Astrocyte (in vitro differentiated cells and primary cell): ENCODE measurements at places on chromosomes 5 and 9.

- H3K27ac ChIP-seq, result no peak overlapping the region
- H3K27me3 ChIP-seq, result no peaks in the 10 kb centered on the region
- DNase-seq, result no peak
- peaks cover 33% of the 10 kb centered on the region for H3K36me3 ChIP-seq
These were observed 44.5 kb downstream of the SECISBP2 start for GRCh38 chr9:89362647-89363310.

GRCh38 chr9:16246785-16247184, 623.7 kb downstream of the BNC2 start:
- H3K4me1 ChIP-seq, result peaks cover 17% of the 10 kb centered on the region
- no peak overlapping the region for H3K4me3 ChIP-seq
- no peaks in the 10 kb centered on the region for H3K27me3 ChIP-seq
- no peaks in the 10 kb centered on the region for H3K36me3 ChIP-seq

GRCh38 chr5:87754009-87754757, 341.5 kb upstream of the CCNH start:
- no peak overlapping the region for H3K4me3 ChIP-seq
- no peaks in the 10 kb centered on the region for H3K27me3 ChIP-seq
- no peak overlapping the region for H3K27ac ChIP-seq
- H3K4me1 ChIP-seq, result no peaks in the 10 kb centered on the region

GRCh38 chr9:90767523-90768100, 34.0 kb upstream of the SYK start:
- H3K36me3 ChIP-seq, result no peaks in the 10 kb centered on the region
- H3K4me3 ChIP-seq, result no peak overlapping the region
- no peaks in the 10 kb centered on the region for H3K27me3 ChIP-seq
- DNase-seq, result no peak
- no peaks in the 10 kb centered on the region for H3K4me1 ChIP-seq

- peaks cover 5% of the 10 kb centered on the region for H3K4me1 ChIP-seq
- H3K36me3 ChIP-seq, result no peaks in the 10 kb centered on the region
- H3K27ac ChIP-seq, result no peak overlapping the region
- no peaks in the 10 kb centered on the region for H3K27me3 ChIP-seq
- no peak for DNase-seq
- H3K4me3 ChIP-seq, result no peak overlapping the region
These were observed 25.6 kb upstream of the TUSC1 start for GRCh38 chr9:25703701-25704357.

DNA sequence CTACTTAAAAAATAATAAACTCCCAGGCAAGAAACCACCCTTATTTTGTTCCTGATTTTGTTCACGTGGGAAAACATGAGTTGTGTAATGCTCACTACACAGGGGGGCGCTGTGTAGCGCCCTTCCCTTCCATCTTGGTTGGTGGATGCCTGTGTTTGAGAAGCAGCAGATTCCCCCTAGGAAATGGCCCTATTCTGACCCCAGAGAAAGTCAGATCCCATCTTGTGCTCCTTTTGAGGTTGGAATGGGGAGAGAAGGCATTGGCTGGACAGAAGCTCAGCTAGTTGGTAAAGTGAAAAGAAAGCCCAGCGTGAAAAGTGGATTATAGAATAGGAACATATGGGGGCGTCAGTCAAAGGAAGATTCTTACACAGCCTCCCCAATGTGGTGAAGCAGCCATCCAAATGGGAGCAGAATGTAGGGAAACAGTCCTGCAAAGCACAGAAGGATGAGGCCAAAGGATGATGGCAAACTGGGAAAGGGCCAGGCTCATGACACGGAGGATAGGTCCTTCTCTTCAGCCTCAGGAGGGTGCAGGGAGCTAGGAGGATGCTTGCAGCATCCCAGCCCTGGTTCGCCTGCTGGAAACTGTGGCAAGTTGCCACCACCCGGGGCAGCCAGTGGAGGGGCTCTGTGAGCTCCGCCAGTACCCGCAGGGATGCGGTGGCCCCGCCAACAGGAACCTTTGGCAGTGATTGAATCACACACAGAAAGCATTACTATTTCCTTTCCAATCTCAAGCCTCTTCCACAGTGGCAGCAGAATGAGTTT, 314.2 kb upstream of the DAP start:
- H3K4me3 ChIP-seq, result no peak overlapping the region
- no peaks in the 10 kb centered on the region for H3K36me3 ChIP-seq
- H3K27me3 ChIP-seq, result no peaks in the 10 kb centered on the region
- H3K27ac ChIP-seq, result no peak overlapping the region
- H3K4me1 ChIP-seq, result no peaks in the 10 kb centered on the region
- no peak for DNase-seq

- H3K36me3 ChIP-seq, result no peaks in the 10 kb centered on the region
- no peaks in the 10 kb centered on the region for H3K27me3 ChIP-seq
- DNase-seq, result no peak
- no peak overlapping the region for H3K27ac ChIP-seq
- H3K4me3 ChIP-seq, result no peak overlapping the region
These were observed 134.6 kb upstream of the PRSS3 start for GRCh38 chr9:33660772-33661171.

DNA sequence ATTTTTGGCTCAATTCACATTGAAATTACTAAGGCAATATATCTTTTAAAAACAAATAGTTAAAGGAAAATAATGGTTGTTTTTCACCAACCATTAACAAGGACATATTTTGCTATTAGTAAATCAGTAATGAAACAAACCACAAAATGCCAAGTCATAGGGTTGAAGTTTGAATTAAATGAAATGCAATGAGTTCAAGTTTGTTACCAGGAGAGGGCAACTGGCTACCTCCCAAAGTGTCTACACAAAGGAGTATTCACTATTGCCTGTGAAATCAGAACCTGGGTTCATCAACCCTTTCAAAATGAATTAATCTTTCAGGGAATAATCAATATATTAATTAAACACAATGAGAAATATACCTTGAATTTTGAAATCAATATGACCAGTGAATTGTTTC, 138.4 kb upstream of the DMRTA1 start:
- H3K4me1 ChIP-seq, result no peaks in the 10 kb centered on the region
- H3K36me3 ChIP-seq, result no peaks in the 10 kb centered on the region
- no peak overlapping the region for H3K4me3 ChIP-seq
- no peaks in the 10 kb centered on the region for H3K27me3 ChIP-seq

- DNase-seq, result peak; percentile 8
- H3K36me3 ChIP-seq, result no peaks in the 10 kb centered on the region
- peaks cover 9% of the 10 kb centered on the region for H3K4me1 ChIP-seq
- H3K27ac ChIP-seq, result no peak overlapping the region
- H3K4me3 ChIP-seq, result peak overlapping the region; percentile 56
These were observed 41.4 kb upstream of the CLPTM1L start for GRCh38 chr5:1386274-1386717.

DNA sequence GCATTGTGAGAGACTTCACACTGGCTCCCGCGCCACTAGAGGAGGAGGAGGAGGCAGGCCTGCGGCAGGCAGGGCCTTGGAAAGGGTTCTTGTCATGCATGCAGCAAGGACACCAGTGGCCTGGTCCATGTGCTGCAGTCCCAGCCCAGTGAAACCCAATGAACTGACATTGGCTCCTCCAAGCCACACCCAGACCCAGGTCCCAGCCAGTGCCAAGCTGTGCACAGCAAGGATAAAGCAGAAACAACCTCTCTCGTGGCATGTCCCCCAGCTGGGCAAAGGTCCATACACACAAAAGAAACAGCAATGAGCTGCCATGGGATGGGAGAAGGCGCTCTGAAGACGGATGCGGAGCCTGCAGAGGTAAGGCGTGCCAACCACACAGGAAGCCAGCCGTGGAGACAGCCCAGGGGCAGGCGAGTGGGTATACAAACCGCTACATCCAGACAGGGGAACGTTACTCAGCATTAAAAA, 89.2 kb downstream of the SEMA4D start:
- H3K36me3 ChIP-seq, result no peaks in the 10 kb centered on the region
- no peaks in the 10 kb centered on the region for H3K4me1 ChIP-seq
- no peak for DNase-seq
- no peaks in the 10 kb centered on the region for H3K27me3 ChIP-seq
- H3K4me3 ChIP-seq, result no peak overlapping the region

GRCh38 chr5:94433397-94434163, 184.8 kb downstream of the KIAA0825 start:
- DNase-seq, result peak; percentile 34
- no peaks in the 10 kb centered on the region for H3K27me3 ChIP-seq
- H3K27ac ChIP-seq, result no peak overlapping the region
- no peaks in the 10 kb centered on the region for H3K4me1 ChIP-seq
- H3K4me3 ChIP-seq, result no peak overlapping the region

- H3K4me1 ChIP-seq, result no peaks in the 10 kb centered on the region
- DNase-seq, result no peak
- H3K27ac ChIP-seq, result no peak overlapping the region
These were observed 74.2 kb upstream of the FRRS1L start for GRCh38 chr9:109241207-109241606.

DNA sequence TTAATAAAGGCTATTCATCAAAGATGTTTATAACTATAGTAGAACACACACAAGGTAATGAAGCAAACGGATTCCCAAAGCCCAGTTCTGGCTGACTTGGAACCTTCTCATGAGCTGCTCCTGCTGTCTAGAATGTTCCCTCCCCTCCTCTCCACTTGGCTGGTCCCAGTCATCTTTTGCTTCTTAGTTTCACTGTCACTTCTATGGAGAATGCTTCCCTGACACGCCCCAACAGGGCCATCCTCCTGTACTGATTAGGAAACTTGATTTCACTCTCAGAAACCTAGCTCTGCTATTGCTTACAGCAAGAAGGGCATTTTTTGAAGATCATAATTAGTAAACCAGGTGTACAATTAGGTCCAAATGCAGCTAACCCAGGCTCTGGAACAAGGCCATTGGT, 3.2 kb upstream of the RAPGEF1 start:
- peaks cover 9% of the 10 kb centered on the region for H3K4me1 ChIP-seq
- no peak for DNase-seq
- H3K36me3 ChIP-seq, result no peaks in the 10 kb centered on the region
- no peak overlapping the region for H3K4me3 ChIP-seq

DNA sequence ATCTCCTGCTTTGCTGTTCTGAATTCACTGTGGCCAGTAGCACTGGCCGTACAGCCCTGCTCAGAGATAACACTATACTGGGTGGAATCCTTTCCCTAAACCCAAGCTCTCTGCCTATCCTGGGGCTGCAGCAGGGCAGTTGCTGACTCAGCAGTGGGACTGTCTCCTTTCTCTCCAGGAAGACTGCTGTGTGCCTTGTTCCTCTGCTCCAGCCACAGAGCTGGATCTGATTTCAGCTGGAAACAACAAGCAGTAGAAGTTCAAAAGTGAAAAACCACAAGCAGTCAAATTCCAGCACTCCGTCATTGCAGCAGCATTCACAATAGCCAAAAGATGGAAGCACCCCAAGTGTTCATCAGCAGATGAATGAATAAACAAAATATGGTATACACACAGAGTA, 105.0 kb downstream of the FBXL7 start:
- H3K27ac ChIP-seq, result no peak overlapping the region
- H3K36me3 ChIP-seq, result no peaks in the 10 kb centered on the region
- no peaks in the 10 kb centered on the region for H3K4me1 ChIP-seq
- DNase-seq, result peak; percentile 82

DNA sequence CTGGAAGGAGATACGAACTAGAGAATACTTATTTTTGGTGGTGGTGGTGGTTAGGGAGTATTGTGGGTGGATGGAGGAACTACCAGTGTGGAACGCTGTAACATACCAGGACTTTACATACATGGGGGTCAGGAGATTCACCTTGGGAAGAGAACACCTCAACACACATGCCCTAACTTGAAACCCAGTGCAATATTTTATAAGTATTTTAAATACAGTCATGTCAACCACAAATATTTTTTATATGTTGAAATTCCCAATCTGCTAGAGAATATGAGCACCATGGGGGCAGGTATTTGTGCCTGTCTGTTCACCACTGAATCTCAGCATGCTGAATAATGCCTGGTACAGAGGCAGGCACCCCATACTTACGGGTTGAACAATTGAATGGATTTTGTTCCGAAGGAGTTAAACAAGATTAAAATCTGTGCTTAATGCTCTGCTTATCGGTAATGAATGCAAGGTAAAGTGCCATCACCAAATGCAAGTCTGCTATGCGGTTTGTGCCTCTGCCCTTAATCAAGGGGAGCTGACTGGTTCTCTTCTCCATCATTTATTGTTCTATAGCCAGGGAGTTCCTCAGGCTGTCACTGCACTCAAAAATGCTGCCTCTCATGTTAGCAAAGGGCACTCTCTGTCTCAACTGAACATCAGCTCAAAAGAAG, 65.3 kb downstream of the RASEF start:
- H3K27ac ChIP-seq, result no peak overlapping the region
- no peaks in the 10 kb centered on the region for H3K4me1 ChIP-seq
- H3K36me3 ChIP-seq, result no peaks in the 10 kb centered on the region
- no peak for DNase-seq

- H3K4me3 ChIP-seq, result no peak overlapping the region
- H3K4me1 ChIP-seq, result no peaks in the 10 kb centered on the region
- no peaks in the 10 kb centered on the region for H3K27me3 ChIP-seq
- no peak for DNase-seq
- H3K36me3 ChIP-seq, result no peaks in the 10 kb centered on the region
These were observed 123.1 kb downstream of the DMRT2 start for GRCh38 chr9:1173211-1173610.

GRCh38 chr9:450057-450456, 235.4 kb downstream of the DOCK8 start:
- H3K36me3 ChIP-seq, result no peaks in the 10 kb centered on the region
- no peak overlapping the region for H3K27ac ChIP-seq
- no peak overlapping the region for H3K4me3 ChIP-seq
- no peaks in the 10 kb centered on the region for H3K4me1 ChIP-seq
- H3K27me3 ChIP-seq, result no peaks in the 10 kb centered on the region

GRCh38 chr9:137006116-137007003, 10.0 kb upstream of the CLIC3 start:
- H3K4me1 ChIP-seq, result peaks cover 4% of the 10 kb centered on the region
- H3K27me3 ChIP-seq, result no peaks in the 10 kb centered on the region
- H3K27ac ChIP-seq, result no peak overlapping the region
- H3K4me3 ChIP-seq, result no peak overlapping the region
- peak; percentile 35 for DNase-seq
- H3K36me3 ChIP-seq, result no peaks in the 10 kb centered on the region

GRCh38 chr9:22256381-22256780, 190.2 kb upstream of the DMRTA1 start:
- no peak overlapping the region for H3K27ac ChIP-seq
- H3K36me3 ChIP-seq, result no peaks in the 10 kb centered on the region
- no peak overlapping the region for H3K4me3 ChIP-seq
- H3K4me1 ChIP-seq, result no peaks in the 10 kb centered on the region
- DNase-seq, result no peak
- no peaks in the 10 kb centered on the region for H3K27me3 ChIP-seq

GRCh38 chr5:153342487-153342886, 148.0 kb upstream of the GRIA1 start:
- no peaks in the 10 kb centered on the region for H3K36me3 ChIP-seq
- DNase-seq, result no peak
- no peaks in the 10 kb centered on the region for H3K27me3 ChIP-seq
- no peaks in the 10 kb centered on the region for H3K4me1 ChIP-seq
- no peak overlapping the region for H3K4me3 ChIP-seq

- H3K4me3 ChIP-seq, result no peak overlapping the region
- H3K27ac ChIP-seq, result no peak overlapping the region
- no peaks in the 10 kb centered on the region for H3K36me3 ChIP-seq
- peaks cover 52% of the 10 kb centered on the region for H3K27me3 ChIP-seq
- H3K4me1 ChIP-seq, result peaks cover 25% of the 10 kb centered on the region
- peak; percentile 10 for DNase-seq
These were observed 9.1 kb upstream of the ERMP1 start for GRCh38 chr9:5841771-5842573.

GRCh38 chr9:125732562-125732961, 14.6 kb upstream of the PBX3 start:
- H3K27me3 ChIP-seq, result no peaks in the 10 kb centered on the region
- H3K36me3 ChIP-seq, result no peaks in the 10 kb centered on the region
- no peak overlapping the region for H3K4me3 ChIP-seq
- no peaks in the 10 kb centered on the region for H3K4me1 ChIP-seq
